ENCODE measurements at places on chromosomes 3 and 15.

GRCh38 chr3:133853063-133853924 is 42.4 kb downstream of the RAB6B start:
- no peak for DNase-seq

DNA sequence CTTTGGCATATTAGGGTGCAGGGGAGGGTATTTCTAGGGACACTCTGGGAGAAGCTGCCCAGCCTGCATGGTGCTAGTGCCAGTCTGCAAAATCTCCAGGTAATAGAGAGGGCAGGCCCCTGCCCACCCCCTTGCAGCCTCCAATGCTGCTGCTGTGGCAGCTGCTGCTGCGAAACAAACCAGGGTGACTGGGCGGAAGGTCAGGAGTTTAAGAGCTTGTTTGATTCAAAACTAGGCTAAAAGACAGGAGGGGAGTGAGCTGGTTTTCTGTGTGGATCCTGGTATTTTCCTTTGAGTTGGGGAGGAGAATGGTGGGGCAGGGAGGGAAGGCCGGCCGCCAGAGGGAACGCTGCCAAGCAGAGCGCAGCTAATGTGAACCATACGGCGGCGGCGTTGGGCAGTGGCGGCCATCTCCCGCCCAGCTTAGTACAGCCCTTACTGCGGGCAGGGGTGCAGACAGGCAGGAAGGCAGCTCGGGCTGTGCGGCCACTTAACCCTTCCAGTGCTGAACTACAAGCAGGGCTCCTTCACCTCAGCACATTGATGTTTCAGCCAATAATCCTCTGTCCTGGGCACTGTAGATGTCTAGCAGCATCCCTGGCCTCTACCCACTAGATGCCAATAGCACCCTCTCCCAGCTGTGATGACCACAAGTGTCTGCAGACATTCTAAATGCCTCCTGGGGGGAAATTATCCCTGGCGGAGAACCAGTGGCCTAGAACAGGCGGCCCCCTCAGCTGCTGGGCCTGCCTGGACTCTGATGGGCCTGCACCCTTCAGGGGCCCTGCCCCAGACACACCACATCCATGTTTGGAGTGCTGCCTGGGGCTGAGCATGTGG is 125.7 kb downstream of the EEFSEC start:
- DNase-seq: no peak

GRCh38 chr3:18666655-18667054 is 241.5 kb upstream of the SATB1 start:
- no peak for DNase-seq

GRCh38 chr3:111473550-111473949 is 68.4 kb upstream of the CD96 start:
- peak; percentile 81 for DNase-seq

GRCh38 chr15:26525096-26525495 is 247.8 kb downstream of the GABRB3 start:
- no peak for DNase-seq
